ENCODE measurements at places on chromosomes 11 and 22.

DNA sequence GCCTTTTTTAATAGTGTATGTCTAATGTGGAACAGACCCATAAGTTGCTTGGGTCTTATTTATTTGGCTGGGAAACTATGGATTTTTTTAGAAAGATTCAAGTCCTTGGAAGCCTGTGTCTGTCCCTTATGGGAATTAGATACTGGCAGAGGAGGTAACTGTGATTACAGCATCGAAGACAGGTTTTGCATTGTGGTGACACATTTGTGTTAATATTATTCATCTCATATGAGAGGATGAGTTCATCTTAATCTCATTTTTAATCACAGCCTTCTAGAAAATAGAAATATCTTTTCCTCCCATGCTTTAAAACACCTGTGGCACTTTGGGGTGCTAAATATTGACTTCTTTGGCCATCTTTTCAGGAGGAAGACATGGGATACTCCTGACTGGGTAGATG is 9.2 kb downstream of the TAB1 start:
- DNase-seq, result no peak

GRCh38 chr11:104795501-104796213 is 102.6 kb downstream of the CASP12 start:
- DNase-seq, result no peak

DNA sequence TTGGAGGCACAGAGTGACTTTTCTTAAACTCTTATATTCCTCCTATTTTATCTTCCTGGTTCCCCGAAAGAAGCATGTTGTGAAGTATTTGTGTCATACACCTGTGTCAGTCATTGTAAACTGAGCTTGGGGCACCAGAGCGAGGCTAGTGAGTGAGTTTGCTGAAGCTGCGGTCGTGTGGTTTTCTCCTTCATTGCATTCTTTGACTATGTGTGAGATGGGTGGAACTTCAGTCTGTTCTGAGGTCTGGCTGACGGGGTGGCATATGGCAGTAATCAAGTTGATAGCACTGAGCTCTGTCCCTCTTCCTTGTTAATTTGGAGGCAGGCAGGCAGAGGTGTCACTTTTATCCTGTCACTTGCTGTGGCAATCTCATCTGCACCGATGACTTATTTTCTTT is 4.2 kb downstream of the VPS26B start:
- no peak for DNase-seq

GRCh38 chr11:102572554-102573220 is 42.1 kb upstream of the MMP7 start:
- no peak for DNase-seq

GRCh38 chr22:30541961-30542810 is 4.4 kb downstream of the SEC14L6 start:
- no peak for DNase-seq

DNA sequence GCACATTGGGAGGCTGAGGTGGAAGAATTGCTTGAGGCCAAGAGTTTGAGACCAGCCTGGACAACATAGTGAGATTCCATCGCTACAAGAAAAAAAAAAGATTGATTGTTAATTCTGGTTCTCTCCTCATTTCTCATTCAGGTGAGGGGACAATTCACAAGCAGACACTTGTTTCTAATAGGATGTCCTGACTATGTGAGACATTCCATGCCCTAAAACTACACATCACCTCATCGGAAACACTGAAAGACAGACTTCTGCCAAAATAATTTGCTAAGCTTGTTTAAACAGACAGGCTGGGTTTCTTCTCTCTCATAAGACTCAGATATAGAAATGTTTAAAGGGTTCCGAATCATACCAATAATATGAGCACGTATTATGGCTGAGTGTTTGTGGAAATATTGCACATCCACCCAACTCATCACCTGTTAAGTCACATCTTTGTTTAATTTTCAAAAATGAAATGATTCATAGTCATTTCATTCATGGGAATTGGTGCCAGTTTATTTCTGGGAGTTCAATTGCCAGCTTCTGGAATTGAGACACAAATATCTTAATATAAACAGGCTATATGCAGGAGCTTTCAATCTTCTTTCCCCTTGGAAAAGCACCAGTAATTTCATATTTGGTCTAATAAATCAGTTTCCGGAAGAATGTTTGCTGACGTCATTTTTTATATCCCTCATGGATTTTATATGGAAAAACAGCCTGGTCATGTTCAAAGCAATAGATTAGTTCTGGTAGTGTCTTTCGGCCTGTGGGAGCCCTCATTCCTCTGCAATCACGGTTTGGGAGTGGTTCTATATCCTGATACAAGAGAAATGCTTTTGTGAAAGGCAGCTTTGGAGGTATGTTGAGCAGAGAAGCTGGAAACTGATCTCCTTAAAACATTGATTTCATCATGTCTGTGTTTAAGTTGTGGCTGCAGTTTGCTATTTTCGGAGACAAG is 87.0 kb downstream of the BDNF start:
- no peak for DNase-seq

GRCh38 chr11:114099392-114100178 is 40.1 kb downstream of the ZBTB16 start:
- no peak for DNase-seq
